ENCODE measurements at places on chromosomes 12 and 14.

DNA sequence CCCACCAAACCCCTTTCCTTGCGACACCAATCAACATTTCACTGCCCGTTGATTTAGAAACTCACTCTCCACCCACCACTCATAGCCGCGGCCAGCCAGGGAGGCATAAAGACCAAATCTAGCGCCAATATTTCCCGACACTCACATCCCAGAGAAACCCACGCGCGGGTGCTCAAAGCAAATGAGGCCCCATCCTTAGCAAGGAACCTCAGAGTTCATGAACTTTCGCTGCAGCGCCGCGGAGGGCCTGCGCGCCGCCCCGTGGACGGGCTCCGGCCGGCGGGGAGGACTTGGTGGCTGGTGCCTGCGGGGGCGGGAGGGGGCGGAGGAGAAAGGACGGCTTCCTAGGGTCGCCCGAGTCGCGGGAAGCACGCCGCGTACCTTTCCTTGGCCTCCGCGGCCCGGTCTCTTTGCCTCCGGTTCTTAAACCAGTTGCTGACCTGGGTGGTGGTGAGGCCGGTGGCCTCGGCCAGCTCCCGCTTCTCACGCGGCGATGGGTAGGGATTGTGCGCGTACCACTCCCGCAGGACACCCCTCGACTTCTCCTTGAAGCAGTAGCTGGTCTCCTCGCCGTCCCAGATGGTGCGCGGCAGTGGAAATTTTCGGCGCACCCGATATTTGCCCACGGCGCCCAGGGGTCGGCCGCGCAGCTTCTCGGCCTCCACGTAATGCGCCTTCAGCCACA is 886 bp downstream of the SIX1 start:
- DNase-seq, result no peak

DNA sequence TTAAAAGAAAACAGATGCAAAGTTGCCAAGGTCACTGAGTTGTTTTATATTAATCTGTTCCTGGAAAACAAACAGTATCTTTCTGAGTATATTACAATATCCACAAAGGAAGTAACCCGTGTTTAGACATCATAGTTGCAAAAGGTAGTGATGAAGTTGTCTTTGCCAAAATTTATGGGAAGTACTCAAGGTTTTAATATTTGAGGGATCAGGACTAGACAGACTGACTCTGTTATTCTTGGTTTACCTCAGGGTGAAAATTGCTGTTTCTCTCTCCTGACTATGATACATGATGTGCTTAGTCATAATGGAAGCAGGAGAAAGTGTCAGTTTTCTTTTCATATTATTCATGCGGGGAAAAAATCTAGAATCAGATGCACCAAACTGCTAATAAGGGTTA is 28.3 kb downstream of the TMEM233 start:
- DNase-seq, result no peak

DNA sequence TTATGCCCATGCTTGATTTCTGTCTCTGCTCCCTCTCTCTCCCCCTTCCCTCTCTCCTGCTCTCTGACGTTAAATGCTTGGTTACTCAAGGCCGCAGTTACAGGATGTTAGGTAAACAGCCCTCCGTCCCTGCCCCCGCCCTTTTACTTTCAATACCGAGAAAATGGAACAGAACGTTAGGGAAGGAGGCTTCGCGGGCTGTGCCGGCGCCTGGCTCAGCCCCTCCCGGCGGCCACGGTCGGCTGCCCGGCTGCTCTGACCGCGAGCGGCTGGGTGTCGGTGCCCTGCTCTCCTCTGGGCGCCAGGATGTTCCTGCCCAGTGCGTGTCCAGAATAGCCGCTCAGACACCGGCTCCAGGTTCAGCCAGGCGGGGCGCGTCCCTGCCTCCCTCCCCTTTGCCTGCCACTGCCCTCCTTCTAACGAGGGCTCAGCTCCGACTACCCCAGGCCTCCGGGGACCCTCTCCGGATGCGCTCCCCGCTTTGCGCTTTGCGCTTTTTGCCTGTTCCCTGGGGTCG is 166.1 kb downstream of the ADCK1 start:
- no peak for DNase-seq

GRCh38 chr12:123571343-123571813 is 13.0 kb upstream of the TMED2 start:
- DNase-seq, result no peak

DNA sequence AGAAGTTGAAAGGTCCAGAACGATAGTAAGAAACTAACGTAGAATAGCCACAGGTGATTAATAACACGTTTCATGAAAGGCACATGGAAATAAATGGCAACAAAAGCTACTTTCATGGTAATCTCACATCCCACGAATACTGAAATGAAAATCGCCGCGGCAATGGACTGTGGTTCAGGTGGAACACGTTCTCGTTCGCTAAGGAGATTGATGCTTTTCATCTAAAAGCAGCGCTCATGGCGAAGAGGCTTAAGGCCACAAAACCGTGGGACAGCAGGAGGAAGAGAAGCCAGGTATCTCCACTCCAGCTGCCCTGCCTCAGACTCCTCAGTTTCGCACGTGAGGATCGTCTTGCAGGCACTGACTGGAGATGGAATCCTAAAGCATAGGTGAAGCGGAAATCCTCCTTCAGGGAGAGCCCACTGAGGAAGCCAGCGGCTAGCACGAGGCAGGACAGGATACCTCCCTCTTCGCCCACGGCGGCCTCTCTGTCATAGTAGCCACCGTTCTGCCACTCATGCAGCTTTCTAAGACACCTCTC is 696 bp upstream of the GPHN start:
- DNase-seq, result no peak

DNA sequence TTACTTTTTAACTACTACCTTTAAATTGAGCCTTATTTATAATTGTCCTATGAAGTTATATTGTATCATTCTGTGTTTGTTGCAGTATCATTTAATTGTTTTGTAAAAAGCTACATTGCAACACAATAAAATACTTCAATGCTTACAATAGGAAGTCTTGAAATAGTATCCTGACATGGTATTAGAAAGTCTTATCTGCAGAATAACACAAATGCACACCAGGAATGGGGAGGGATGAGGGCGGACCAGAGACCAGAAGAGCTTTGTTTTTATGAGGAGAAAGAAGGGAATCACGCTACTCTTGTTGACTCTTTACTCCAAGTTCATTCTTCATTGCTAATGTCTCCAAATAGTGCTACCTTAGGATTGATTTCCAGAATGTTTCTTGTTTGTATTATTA is 120.2 kb downstream of the MON2 start:
- no peak for DNase-seq

DNA sequence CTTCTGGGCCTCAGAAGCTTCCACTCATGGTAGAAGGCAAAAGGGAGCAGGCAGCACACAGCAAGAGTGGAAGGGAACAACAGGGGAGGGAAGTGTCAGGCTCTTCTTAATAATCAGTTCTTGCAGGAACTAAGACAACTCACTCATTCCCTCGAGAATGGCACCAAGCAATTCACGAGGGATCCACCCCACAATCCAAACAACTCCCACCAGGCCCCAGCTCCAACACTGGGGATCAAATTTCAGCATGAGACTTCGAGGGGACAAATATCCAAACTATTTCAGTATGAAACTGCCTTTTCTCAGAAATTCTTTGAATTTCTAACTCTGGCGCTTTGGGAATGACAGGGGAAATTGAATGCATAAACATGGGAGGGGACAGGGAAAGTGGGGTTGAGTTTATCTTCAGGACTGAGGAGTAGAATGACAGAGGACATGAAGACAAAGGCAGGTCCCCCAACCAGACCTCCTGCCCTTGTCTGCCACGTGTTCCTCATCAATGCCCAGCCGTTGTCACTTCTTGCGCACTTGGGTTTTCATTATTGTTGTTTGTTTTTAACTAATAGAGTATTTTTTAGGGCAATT is 24.6 kb upstream of the APOF start:
- no peak for DNase-seq

GRCh38 chr14:76699209-76699938 is 61.9 kb upstream of the VASH1 start:
- no peak for DNase-seq

GRCh38 chr14:104694991-104695659 is 5.7 kb downstream of the INF2 start:
- DNase-seq, result no peak

DNA sequence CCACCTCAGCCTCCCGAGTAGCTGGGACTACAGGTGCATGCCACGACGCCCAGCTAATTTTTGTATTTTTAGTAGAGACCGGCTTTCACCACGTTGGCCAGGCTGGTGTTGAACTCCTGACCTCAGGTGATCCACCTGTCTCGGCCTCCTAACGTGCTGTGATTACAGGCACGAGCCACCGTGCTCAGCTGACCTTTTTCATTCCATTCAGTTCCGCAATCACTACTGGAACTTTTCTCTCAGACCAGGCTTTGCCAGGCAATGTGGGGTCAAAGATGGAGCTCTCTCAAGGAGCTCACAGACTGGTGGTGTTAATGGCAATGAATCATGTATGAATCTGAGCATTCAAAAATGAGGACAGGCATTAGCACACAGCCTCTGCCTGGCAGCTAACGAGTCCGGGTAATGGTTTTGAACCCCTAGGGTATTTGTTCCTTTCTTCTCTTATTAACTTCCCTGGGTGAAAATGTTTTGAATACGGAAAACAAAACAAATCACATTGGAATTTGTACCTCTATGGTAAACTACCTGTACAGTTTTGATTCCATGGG is 9.4 kb upstream of the TCHP start:
- no peak for DNase-seq

- no peak for DNase-seq
Measured at GRCh38 chr12:118126119-118126757, 9.7 kb upstream of the PEBP1 start.

GRCh38 chr14:49193332-49194065 is 392.7 kb downstream of the RPS29 start:
- no peak for DNase-seq

- no peak for DNase-seq
Measured at GRCh38 chr14:67059596-67059995, 129.6 kb upstream of the GARIN2 start.

GRCh38 chr14:96470331-96470730 is 31.9 kb upstream of the PAPOLA start:
- no peak for DNase-seq

GRCh38 chr14:103857256-103857655 is 9.9 kb upstream of the PPP1R13B start:
- DNase-seq, result no peak
